Foreskin keratinocyte (primary cell): ENCODE measurements at places on chromosomes 16 and 17. TPM values are rescaled to one million over a fixed set of nuclear protein-coding genes. Genes with fewer than 3 reads are reported as not detected.

SDR42E2 gene
- total RNA-seq = not detected in 2 replicates

SMARCE1 gene
- total RNA-seq = 98.9 and 108 TPM in 2 replicates

CCL7 gene
- not detected in 2 replicates for total RNA-seq

RHOT2 gene
- total RNA-seq = 70.3 and 75.5 TPM in 2 replicates

SLFN14 gene
- not detected in 2 replicates for total RNA-seq

SNAI3 gene
- total RNA-seq = not detected in 2 replicates

CACNG3 gene
- total RNA-seq = not detected in 2 replicates
